GM23338 (cell line): ENCODE measurements at places on chromosomes 16 and 17. TPM values are rescaled to one million over a fixed set of nuclear protein-coding genes. Genes with fewer than 3 reads are reported as not detected.

Gene HBA2
- 7.8 and 11.7 TPM in 2 replicates for polyA plus RNA-seq

Gene TMEM88
- 0.43 and 0.58 TPM in 2 replicates for polyA plus RNA-seq

GRCh38 chr16:10168258-10168657 lies 14.0 kb downstream of the GRIN2A start:
- H3K4me3 ChIP-seq: no peak overlapping the region
- DNase-seq: no peak
- no peaks in the 10 kb centered on the region for H3K36me3 ChIP-seq
- peaks cover 5% of the 10 kb centered on the region; the same call in 1 of the 2 replicates for H3K4me1 ChIP-seq

Gene SMTNL2
- polyA plus RNA-seq: 1.3 and 3.1 TPM in 2 replicates
